ENCODE measurements at places on chromosomes 6 and 20. TPM values are rescaled to one million over a fixed set of nuclear protein-coding genes. Genes with fewer than 3 reads are reported as not detected.

DNA sequence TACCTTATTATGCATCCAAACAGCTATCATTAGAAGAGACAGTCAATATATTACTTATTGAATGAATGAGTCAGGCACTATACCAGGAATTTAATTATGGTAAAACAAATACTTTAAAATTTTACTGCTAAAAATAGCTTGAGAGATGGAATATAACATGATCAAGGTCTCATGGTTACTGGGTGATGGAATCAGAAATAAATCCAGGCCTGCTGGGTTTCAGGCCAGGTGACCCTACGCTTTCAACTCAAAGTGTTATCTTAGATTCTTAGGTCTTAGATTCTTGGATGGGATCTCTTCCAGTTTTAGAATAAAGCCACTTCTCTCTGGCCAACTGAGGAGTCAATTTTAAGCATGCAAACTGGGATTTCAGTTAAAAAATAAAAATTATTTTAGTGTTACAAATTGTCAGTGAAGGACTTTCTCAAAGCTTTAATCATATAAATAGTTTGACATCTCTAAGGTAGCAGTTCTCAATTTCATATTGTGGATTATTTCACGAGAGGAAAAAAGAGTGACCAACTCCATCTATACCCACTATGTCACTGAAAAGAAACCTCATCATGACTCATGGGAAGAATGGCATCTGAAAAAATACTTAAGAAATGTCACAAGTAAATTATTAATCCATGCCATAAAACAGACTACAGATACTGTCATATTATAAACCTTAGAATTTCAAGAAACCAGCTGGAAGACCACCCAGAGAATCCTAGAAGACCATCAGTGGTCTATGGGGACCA is 283.4 kb upstream of the RUNX2 start:
- DNase-seq, result no peak

DNA sequence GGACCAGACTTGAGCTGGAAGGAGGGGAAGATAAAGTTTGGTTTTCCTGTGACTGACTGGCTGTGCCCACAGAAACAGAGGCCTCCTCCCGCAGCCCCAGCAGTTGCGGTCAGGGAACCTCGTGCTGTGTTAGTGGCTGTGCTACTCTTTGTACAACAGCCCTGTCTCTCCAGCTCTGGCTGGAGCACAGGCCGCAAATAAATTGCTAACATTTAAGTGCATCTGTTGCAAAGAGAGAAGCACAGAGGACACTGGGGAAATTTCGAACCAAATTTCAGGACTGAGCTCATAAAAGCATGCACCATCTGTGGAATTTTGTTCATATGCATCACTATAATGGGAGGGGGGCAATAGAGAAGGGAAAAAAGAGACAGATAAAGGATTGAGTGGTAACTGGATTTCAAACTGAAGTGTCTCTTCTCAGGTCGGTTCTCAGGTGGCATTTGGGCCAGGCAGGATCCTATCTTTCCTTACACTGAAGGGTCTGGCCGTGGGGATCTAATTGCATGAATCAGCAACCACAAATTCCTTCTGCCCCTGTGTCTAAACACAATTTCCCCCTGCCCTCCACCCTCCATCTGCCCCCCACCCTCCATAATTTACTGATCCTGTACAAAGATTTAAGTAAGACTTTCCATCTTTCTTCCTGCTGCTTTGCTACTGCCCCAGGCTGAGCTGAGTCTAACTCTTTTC is 88.9 kb upstream of the ATXN1 start:
- no peak for DNase-seq

DNA sequence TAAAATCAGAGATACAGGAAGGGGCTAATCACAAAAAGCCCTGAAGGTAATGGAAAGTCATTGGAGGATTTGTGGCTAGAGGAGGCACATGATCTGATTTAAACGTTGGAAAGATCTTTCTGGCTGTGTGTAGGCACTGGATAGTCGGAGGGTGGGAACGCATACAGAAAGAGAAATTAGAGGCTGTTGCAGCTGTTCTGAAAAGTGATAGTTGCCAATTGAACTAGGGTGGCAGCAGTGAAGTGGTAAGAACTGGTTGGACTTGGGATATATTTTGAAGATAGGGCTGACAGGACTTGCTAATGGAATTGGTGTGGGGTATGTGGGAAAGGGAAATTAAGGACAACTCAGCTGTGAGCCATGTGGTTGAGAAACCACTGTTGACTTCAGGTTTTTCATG is 223.6 kb downstream of the OGFRL1 start:
- no peak for DNase-seq

DNA sequence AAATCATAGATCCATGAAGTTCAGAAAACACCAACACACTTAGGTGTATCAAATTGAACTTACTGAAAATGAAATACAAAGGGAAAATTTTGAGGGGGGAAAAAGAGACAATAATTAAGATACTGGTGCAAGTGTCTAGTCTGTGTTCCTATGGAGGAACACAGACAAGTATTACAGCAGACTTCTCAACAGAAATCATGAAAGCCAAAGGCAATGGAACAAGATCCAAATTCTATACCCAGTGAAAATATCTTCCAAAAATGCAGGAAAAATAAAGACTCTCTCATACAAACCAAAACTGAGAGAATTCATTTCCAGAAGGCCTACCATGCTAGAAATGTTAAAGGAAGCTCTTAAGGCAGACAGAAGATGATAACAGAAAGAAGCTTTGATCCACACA is 63.1 kb downstream of the NRN1 start:
- DNase-seq, result no peak

- no peak for DNase-seq
Measured at GRCh38 chr6:30990422-30991086, 7.0 kb downstream of the MUC21 start.

DNA sequence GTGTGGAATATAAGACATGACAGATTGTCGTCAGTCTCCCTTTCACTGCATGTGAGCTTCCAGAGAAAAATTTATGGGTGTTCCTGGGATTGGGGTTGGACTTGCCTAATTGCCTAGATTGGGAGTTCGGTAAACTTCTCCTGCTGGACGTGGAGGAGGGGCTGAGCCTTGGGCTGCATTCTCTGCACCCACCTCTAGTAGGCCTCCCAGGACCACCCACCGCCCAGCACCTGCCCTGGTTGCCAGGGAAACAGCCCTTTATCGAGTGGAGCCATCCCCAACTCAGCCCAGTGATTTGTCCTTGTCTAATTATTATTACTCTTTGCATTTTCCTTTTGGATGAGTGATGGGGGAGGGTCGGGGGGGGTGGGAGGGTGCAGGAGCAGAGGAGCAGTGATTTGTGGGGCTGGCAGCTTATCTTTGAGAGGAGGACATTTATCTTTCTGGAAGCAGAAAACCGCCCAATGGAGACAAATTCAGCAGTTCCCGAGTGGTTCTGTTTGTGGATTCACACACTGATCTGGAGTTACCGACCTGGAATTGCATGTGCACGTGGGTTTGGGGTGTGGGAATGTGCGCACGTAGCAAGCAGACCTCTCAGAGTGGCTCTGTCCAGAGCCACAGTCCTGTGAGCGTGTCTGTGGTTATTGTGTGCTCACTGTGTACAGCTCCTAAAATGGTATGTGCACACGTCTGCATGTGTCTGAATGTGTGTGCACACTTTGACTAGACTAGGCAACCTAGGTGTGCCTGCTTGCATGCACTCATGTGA is 104.5 kb downstream of the DHX35 start:
- no peak for DNase-seq

DNA sequence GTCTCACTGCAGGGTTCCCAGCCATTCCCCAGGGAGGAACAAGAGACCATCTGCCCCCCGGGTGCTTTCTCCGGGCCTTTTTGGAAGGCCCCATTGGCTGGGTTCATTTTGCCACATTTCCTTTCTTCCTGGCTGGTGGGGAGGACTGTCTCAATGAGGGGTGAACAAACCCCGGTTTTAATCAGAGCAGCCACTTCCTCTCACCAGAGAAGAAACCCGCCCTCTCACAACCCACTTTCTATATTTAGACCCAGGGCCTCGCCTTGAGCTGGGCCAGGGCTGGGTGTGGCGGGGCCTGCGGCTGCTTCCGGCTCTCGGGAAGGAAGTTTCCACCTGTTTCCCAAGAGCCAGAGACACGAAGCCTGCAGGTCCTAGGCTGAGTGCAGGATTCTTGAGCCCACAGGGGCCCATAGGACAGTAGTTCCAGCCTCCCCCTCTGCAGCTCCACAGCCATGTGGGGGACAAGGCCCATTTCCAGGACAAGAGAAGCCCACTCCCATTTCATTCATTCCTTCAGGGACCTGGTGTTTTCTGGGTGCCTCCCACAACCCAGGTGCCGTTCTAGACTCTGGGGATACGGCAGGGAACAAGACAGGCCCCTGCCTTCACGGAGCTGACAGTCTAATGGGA is 41.8 kb downstream of the RBM38 start:
- DNase-seq, result peak; percentile 21

GRCh38 chr6:169787797-169788196 is 36.4 kb downstream of the ERMARD start:
- no peak for DNase-seq

DNA sequence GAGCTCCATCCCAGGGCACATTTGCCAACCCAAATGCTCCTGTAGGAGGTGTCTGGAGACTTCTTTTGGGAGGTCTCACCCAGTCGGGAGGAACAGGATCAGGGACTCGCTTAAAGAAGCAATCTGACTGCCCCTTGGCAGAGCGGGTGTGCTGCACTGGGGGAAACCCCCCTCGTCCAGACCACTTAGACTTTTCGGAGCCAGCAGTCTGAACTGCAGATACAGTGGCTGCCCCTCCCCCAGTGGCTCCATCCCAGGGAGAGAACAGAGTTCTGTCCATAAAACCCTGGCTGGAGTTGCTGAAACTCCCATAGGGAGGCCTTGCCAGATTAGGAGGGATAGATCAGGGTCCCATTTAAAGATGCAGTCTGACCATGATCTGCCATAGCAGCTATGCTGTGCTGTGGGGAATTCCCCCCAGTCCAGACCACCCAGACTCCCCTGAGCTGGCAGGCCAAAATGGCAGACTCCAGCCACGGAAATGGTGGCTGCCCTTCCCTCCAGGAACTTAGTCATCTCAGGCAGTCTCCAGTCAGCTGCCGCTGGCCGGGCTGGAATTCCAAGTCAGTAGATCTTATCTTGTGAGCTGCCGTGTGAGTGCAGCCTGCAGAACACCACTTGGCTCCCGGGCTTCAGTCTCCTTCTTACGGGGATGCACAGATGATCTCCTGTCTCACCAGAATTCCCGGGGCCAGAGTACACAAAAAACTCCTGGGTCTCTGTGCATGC is 278.1 kb upstream of the SASH1 start:
- peak; percentile 34 for DNase-seq

- DNase-seq, result peak; percentile 48
Measured at GRCh38 chr6:2959909-2960719, 11.3 kb downstream of the SERPINB6 start.

DNA sequence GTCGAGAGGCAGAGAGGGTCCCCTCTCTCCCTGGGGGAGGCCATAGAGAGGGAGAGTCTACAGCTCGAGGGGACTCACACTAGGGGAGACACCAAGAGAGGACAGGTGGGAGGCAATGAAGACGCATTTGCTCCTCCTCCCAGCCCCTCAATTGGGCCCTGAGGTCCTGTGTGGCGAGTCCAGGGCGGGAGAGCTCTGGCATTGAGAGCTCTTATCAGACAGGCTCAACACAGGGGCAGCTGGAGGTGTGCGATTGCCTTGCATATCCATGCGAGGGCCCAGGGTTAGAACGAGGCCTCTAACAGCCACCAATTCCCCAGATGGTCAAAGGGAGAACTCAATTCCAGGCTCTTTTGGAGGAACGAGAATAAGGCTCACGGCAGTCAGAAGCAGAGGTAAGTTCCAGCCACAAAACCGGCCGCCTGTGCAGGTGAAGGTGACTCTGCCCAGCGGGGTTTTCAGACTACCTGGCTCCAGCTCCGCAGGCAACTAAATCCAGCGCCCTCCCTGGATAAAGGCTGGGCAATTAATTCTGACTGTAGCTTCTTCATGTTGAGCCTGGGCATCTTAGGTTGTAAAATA is 94.0 kb upstream of the MPC1 start:
- no peak for DNase-seq

GRCh38 chr20:10550204-10551118 is 115.4 kb downstream of the SLX4IP start:
- DNase-seq, result no peak

DNA sequence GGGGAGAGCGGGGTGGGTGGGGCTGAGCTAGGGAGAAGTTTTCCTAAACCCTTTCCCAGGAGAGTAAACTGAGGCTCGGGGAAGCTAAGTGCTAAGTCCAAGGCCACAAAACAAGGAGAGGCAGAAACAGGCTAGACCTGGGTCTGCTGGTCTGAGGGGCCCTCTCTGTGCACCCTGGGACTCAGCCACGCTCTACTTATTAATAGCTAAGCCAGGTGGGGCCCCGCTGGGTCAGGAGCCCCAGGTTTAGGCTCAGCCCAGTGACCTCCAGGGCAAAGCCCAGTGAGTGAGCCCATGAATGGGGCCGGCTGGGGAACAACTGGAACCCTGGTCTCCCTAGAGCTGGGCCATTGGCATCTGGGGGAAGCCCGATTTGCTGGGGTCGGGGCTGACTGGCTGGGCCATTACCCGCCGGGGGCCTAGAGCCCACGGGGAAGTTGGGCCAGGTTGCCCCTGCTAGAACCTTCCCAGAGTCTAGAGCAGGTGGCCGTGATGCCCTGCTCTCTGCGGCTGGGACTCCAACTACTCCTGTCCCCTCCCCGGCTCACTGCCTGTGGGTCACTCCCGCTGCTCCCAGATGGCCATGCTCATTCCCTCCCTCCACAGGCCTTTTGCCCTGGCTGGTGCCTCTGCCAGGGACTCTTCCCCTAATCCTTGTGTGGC is 24.1 kb upstream of the NOL4L start:
- no peak for DNase-seq

- DNase-seq, result no peak
Measured at GRCh38 chr20:54382419-54382818, 93.0 kb upstream of the DOK5 start.

GRCh38 chr20:44074252-44075151 is 112.5 kb downstream of the JPH2 start:
- peak; percentile 53 for DNase-seq

DNA sequence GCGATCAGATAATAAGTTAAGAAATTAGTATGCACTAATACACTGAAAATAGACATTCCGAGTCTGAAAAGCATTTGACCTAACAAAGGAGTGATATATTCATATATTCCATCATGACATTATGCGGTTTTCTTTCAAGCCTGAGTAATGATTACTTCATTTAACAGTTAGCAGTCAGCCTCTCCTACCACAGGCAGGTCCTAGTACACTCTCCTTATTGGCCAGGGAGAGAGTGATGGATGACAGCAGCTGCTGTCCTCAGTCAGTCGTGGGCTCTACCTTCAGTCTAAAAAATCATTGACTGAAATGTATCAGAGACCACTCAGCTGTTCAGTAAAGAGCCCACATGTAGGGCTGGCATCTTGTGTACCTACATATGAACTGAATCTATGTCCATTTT is 33.2 kb upstream of the VGLL2 start:
- peak; percentile 28 for DNase-seq

LST1 gene
- total RNA-seq, result not detected

SRMS gene
- under 0.01 TPM for total RNA-seq

NRSN1 gene
- not detected for total RNA-seq

ADGB gene
- total RNA-seq, result not detected

IL17A gene
- total RNA-seq, result not detected

C20orf141 gene
- not detected for total RNA-seq

SPDEF gene
- total RNA-seq, result not detected

PLEKHG1 gene
- total RNA-seq, result 51.4 TPM

MPC1 gene
- total RNA-seq, result 28.9 TPM

OR2B6 gene
- not detected for total RNA-seq

GPLD1 gene
- 0.33 TPM for total RNA-seq
